ENCODE measurements at places on chromosomes 7 and 10. TPM values are rescaled to one million over a fixed set of nuclear protein-coding genes. Genes with fewer than 3 reads are reported as not detected.

Gene MYH16
- total RNA-seq, result 0.08 TPM

Gene OR13A1
- total RNA-seq, result not detected

Gene CCL24
- not detected for total RNA-seq

Gene SLC39A12
- not detected for total RNA-seq

Gene TMEM140
- total RNA-seq, result 11.5 TPM

Gene VAX1
- not detected for total RNA-seq

Gene SPDYE6
- not detected for total RNA-seq

Gene ADCYAP1R1
- total RNA-seq, result 0.35 TPM

Gene AFAP1L2
- total RNA-seq, result 0.47 TPM
